SK-N-DZ (cell line): ENCODE measurements at places on chromosomes 5 and 9.

- DNase-seq = no peak
Observed at GRCh38 chr5:138975098-138975847, 100.1 kb upstream of the LRRTM2 start.

- no peak for DNase-seq
Observed at GRCh38 chr5:122507581-122507980, 195.5 kb downstream of the SNCAIP start.

GRCh38 chr9:134592819-134593200, 48.8 kb upstream of the COL5A1 start:
- DNase-seq = no peak

GRCh38 chr5:174531782-174532191, 192.6 kb upstream of the MSX2 start:
- no peak for DNase-seq

- DNase-seq = no peak
Observed at GRCh38 chr5:41115281-41115680, 44.1 kb upstream of the MROH2B start.
